ENCODE measurements at places on chromosomes 7 and 10.

- no peak for DNase-seq
Observed at GRCh38 chr7:2233926-2234325, 1.2 kb upstream of the MAD1L1 start.

GRCh38 chr7:786472-787255 is 45.6 kb upstream of the SUN1 start:
- peak; percentile 70 for DNase-seq

DNA sequence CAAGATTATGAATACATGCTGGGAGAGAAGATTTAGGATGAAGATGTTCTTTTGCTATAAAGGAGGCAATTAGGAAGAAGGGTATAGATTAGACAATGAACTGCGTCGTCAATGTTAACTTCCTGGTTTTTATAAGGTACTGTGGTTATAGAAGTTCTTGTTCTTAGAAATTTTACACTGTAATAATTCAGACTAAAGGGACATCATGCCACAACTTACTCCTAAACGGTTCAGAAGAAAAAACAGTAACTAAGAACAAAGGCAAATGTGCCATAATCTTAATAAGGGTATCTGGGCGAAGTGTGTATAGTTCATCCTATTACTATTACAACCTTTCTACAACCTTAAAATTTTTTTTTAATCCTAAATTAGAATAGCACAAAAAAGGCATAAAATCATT is 31.3 kb upstream of the DDC start:
- DNase-seq: no peak

DNA sequence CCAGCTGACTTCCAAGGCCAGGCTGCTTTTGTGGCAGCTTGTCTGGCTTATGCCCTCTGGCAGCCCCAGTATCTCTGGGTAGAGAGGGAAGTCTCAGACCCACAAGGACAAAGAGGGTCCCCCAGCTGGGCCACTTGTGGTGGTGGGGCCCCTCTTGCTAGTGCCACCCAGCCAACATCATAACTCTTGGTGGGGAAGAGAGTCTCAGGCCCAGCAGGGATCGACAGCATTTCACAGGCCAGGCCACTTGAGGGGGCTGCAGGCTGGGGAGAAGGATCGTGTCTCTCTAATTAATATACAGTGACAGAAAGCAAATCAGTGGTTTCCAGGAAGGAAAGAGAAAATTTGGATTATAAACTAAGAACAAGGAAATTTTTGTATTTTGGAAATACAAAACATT is 76.0 kb downstream of the TYW1B start:
- no peak for DNase-seq

- DNase-seq: peak; percentile 21
Observed at GRCh38 chr10:74213571-74214162, 62.6 kb downstream of the ADK start.

GRCh38 chr10:59333701-59334100 is 28.6 kb downstream of the FAM13C start:
- DNase-seq: no peak

GRCh38 chr10:124989526-124989925 is 47.6 kb downstream of the ZRANB1 start:
- DNase-seq: no peak

DNA sequence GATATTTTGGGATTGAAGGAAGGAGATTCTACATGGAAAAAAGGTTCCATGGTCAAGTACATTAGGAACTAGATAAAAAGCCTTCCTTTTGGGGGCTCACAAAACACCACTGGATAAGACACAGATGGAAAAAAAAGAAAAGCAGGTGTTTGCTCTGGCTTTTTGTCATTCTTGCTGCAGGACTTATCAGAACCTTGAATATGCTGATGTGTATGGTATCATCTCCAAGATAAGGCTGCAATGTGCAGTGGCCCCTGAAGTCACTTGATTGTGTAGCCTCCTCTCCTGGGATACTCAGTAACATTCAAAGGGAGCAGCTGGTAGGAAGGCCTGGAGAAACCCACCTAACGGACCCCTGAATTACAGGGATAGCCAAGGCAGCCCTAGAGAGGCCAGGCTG is 54.1 kb upstream of the CARD11 start:
- DNase-seq: no peak

DNA sequence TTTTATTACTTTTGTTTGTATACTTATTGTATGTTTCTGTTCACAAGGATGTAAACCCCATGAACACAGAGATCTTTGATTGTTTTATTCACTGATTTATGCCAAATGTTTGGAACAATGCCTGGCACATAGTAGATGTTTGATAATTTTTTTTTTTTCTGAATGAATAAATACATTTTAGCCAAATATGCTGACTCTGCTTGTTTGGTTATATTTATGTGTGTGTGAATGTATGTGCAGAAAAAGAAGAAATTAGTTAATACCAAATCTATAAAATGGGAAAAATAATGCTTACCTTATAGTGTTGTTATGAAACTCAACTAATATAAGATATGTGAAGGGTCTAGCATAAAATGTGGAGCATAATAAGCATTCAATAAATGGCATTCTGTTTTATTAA is 203.9 kb downstream of the MDFIC start:
- no peak for DNase-seq

DNA sequence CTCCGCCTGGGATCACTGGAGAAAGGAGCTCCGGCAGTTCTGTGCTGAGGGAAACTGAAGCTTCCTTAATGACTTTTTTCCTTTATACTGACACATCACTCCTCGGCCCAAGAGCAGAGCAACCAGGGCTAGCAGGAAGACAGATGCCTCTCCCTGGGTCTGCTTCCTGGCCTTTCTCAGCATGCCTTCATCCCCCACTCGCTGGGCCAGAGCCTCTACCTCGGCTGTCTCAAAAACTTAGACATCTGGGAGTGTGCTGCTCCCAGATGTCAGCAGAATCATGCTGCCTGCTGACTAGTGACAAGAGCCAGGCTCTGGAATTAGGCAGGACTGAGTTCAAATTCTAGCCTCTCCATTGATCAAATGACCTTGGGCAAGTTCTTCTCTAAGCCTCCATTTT is 24.4 kb upstream of the LRRC4 start:
- no peak for DNase-seq

- DNase-seq: no peak
Observed at GRCh38 chr10:26806557-26806956, 54.2 kb downstream of the ABI1 start.

DNA sequence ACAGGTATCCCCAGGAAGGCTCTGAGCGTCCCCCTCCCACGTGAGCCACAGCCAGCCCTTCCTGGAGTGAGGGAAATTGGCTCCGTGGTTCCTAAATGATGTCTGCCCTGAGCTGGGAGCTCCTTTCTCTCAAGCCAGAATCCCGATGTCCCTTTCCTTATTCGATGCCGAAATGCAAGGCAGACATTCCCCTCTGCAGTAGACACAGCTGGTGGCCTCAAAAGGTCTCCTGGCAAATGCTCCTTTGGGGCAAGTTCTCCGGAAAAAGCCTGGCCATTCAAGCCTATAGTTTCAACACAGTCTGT is 98.9 kb downstream of the HIP1 start:
- no peak for DNase-seq

- peak; percentile 25 for DNase-seq
Observed at GRCh38 chr10:86711513-86712316, 43.4 kb downstream of the LDB3 start.

DNA sequence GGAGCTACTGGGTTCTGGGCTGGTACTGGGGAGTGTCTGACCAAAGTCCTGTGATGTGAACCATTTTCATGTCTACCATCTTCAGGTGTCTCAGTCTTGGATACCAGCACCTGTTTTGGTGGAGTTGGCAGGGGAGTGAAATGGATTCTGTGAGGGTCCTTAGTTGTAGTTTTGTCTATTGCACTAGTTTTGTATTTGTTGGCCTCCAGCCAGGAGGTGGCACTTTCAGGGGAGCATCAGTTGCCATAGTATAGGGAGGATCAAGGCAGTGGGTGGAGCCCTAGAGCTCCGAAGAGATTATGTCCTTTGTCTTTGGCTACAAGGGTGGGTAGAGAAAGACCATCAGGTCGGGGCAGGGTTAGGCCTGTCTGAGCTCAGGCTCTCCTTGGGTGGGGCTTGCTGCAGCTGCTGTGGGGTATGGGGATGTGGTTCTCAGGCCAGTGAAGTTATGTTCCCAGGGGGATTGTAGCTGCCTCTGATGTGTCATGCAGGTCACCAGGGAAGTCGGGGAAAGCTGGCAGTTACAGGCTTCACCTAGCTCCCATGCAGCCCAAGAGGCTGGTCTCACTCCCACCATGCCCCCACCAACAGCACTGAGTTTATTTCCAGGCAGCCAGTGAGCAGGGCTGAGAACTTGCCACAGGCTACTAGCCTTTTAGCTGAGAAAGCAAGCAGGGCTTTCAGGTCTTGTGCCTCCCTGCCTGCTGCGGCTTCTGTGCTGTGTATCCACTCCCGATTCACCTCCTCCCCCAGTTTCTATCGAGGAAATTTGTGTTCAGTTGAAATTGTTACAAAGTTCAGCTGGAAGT is 153.1 kb downstream of the ZNF365 start:
- no peak for DNase-seq

DNA sequence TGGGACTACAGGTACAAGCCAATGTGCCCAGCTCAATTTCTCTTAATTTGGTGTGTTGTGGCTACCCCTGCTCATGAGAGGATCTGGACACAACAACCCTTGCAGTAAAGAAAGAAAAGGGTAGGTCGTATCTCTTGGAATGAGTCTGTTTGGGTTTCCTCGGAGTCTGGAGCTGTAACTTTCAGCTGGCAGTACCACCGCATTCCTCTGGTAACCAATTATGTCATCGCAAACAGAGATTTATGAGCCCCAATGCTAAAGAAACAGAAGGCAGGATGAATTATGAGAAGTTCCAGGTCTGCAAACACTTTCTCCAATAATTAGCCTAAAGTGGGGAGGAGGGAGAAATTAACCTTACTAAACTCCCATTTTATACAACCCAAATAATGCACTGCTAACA is 186.6 kb upstream of the NRP1 start:
- DNase-seq: no peak

DNA sequence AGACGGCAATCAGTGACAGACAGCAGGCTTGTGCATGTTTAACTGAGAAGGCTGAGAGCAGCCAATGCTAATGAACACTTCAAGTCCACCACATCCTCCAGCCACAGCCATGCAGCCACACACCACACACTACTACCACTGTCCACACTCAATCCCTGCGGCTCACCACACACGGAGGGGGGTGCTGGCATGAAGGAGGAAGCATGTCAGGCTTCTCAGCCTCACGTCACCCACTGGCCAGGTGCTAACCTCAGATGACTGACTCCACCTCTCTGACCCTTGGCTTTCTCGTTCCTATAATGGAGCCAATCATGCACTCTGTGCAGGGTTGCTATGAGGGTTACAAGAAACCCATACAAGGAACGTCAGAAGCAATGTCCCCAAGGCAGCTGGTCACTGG is 165.4 kb upstream of the RNF32 start:
- no peak for DNase-seq

DNA sequence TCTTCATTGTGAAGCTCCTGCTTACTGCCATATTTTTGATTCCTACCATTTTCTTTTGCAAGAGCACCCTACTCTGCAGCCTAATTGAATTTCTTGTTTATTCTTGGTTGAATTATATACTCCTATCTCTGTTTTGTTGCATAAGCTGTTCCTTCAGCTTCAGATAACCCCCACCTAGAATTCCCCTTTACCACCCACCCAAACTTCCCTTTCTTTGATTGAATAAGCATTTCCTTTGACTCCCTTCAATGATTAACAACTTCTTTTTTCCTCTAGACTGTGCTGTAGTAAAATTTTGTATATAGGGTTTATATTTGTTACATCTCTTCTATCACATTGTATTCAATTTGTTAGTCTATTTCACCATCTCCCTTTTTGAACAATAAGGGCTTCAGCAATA is 168.1 kb downstream of the GPR37 start:
- DNase-seq: no peak

DNA sequence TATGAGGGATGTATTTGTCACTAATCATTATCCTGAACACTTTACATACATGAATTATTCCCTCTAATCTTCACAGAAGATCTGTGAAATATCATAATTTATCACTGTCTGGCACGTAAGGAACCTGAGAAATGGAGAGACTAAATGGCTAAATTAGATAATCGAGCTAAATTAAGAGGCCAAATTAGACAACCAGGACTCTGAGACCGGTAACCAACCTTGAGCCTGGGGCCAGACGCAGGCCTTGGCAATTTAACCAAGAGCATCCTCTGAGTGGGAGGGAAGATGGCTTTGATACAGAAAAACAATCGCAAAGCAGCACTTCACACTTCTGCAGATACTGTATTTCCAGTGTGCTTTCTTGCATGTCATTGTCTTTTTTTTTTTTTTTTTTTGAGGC is 21.4 kb downstream of the SVOPL start:
- DNase-seq: no peak

DNA sequence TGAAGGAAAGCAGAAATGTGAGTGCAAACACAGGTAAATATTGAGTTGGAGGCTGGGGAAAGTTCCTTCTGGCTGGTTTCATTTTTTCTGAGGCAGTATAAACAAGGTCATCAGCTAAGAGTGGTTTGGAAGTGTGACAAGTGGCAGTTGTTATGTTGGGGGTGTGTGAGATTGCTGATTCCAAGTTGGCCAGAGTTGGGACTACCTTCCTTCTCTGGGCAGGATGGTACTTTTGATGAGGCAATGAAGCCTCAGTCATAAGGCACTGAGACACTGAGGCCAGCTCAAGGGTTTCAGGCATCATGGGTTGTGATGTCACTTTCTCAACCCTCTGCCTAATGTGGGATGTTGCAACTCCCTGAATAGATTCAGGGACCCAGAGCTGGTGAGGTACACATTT is 8.2 kb upstream of the PTTG1IP2 start:
- DNase-seq: no peak

DNA sequence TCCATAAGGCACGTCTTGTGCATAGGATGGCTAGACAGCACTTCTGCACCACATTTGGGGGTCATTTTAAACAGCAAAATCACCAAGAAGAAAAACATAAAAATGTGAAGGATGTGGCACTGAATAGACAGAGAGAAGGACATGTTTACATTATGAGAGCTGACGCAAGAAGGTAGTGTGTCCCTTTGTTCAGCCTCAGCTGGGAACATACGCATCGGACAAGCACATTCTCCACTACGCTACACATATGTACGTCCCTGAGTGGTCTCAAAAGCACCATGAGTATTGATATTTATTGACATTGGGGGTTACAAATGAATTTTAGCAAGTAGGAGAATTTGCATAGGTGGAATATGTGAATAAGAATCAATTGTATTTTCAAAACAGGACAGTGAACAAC is 20.2 kb downstream of the DDC start:
- no peak for DNase-seq

- no peak for DNase-seq
Observed at GRCh38 chr7:100126239-100126930, 382 bp upstream of the MBLAC1 start.

- no peak for DNase-seq
Observed at GRCh38 chr7:100173806-100174495, 3.2 kb downstream of the GPC2 start.

DNA sequence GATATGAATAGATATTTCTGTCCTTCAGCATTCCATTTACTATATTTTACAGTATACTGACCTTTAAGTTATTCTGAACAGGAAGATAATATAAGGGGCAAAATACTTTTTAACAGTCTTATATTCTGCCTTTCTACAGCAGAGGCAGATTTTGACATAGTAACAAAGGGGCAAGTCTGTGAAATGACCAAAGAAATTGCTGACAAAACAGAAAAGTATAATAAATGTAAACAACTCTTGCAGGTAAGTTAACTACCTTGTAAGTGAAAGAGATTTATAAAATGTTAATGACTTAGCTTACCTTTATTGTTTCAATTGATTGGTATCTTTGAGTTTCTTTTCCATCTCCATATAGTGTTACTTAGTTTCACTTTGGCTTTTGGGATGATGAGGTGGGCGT is 56.0 kb downstream of the TAX1BP1 start:
- no peak for DNase-seq

GRCh38 chr10:36171953-36172940 is 530.2 kb upstream of the FZD8 start:
- DNase-seq: no peak
